ENCODE measurements at places on chromosomes 1 and 21. TPM values are rescaled to one million over a fixed set of nuclear protein-coding genes. Genes with fewer than 3 reads are reported as not detected.

DNA sequence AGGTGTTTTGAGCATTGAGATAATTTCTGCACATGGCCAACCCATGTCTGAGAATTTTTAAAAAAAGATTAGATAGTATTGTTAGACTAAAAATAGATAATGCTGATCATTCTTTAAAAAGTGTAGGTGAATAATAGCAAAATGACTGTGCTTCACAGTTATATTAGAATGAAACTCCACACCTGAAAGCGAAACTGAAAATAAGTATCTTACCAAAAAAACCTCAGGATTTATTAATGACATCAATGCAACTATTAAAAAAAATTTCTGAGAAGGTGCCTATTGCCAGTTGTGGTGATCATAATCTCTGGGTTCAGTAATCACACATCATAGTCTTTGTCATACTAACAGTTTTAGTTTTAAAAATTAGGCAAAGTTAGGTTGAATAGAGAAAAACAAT lies 36.5 kb downstream of the PLA2G4A start:
- no peak for DNase-seq

- no peak for DNase-seq
These were observed 3.1 kb upstream of the TINAGL1 start for GRCh38 chr1:31573261-31573660.

DNA sequence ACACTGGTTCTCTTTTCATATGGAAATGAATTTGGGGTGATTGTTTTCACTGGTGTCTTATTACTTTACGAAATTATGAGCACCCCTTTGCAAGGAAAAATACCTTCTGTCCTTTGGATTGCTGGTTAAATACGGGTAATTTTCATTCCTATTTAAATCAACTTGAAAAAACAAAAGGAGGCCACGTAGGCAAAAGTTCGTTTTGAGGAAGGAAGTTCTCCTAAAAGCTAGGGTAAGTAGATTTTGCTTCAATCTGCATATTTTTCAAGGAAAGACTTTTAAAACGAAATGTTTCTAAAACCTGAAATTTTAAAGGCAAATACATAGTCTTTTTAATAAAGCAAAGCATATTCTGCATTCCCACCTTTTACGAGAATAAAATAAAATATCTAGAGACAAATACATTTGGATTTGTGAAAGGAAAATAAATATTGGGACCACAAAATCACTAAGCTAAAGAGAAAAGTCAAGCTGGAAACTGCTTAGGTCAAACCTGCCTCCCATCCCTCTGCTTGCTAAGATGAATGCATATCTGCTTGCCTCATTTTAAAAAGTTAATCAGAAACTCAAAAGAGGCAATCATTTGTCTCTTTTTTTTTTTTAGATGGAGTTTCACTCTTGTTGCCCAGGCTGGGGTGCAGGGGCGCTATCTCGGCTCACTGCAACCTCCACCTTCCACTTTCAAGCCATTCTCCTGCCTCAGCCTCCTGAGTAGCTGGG lies 70.9 kb upstream of the ETS2 start:
- no peak for DNase-seq

GRCh38 chr1:156804572-156805243 lies 11.9 kb downstream of the SH2D2A start:
- no peak for DNase-seq

DNA sequence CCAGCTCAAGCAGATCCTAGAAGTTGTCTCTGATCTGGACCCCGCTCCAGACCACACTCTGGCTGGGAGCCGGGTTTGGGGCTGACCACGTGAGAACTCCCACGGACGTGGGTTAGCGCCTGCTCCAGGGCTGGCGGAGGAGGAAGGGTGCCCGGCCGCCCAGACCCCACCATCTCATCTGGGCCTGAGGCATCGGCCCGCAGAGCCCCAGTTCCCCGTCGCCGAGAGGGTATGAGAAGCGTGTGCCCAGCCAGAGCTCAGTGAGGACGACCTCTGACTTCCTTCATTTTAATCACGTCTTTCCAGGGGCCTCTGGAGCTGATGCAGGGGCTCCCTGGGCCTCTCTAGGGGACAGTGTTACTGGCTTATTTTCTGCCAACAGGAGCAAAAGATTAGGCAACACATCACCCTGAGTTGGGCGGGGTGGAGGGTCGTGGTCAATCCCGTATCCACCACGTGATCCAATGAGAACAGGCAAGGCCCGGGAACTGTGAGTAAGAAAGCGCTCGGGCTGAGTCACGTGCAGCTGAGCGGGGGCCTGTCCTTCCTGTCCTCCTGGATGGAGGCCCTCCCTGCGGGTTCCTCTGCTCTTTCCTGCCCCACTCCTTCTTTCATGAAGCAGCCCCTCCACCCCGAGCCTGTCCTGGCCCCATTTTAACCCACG lies 81.1 kb downstream of the SIK1 start:
- DNase-seq: no peak

- no peak for DNase-seq
These were observed 18.4 kb upstream of the IL10 start for GRCh38 chr1:206790502-206791250.

DNA sequence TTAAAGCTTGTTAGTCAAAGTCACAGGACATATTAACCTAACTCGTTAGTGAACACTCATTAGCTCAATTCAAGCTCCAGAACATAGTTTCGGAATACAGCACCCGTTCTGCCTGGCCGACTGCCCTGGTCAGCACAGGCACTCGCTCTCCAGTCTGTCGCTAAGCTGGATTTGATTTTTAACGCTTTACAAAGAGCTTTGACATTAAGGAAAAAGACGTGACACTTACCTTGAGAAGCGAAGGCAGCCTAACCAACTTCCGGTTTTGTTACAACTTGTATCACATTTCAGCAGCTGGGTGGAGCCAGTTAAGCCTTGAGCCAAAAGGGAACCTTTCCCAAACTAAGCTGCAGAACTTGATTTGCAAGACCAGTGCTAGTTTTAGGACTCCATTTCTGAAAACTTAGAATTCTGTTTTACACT lies at the start of gene FRRS1:
FRRS1 (minus strand) TSS at position 258 of the 423 bp plus-strand sequence. CDS start 17,867 bp downstream, outside the sequence.
- peak; percentile 83 for DNase-seq

- no peak for DNase-seq
These were observed 46.3 kb downstream of the SKI start for GRCh38 chr1:2274231-2274928.

- no peak for DNase-seq
These were observed 42.5 kb downstream of the UTP25 start for GRCh38 chr1:209870151-209870831.

- no peak for DNase-seq
These were observed 62.3 kb downstream of the OPTC start for GRCh38 chr1:203556047-203556851.

DNA sequence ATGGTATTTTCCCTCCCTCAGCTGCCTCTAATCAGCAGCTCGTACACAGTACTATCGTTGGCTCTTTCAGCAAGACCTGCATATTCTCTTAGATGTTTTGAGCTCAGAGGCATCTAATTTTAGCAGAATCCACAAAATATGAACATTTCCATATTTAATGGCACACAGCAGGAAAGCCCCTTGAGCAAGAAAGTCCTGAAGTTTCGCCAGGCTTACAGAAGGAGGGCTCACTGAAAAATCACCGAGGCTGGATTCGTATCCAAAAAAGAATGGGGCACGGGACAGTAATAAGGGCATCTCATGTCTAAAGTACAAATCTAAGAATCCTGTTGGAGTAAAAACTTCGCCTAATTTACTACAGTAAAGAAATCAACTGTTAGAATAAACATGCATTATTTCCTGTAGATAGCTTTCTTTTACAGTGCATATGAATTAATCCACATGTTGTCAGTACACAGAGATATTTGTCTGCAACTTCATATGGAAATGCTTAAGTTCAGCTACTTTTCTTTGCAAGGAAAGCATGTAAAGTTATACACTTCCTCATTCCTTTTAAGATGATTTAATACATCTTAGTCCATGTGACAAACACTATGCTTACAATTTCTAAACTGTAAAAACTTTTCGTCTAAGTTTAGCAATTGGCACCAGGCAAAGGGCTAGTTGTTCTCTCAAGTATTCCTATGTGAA lies 1205.3 kb upstream of the ADGRL4 start:
- DNase-seq: no peak

DNA sequence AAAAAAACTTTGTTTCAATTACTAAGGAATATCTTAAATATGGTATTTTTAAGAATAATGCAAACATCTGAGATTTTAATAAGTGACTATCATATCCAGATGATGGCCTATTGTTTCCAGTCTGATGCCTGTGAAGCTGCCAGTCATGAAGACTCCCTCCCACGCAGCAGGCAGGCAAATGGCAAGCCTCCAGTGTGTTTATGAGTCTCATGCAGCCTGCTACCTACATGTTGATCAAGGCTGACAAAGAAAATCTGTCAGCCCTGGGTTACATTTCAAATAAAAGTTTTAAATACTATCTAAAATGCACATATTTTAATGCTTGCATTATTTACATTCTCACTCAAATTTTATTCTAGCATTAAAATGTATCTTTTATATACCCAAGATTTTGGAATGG lies 137.6 kb upstream of the RNPC3 start:
- no peak for DNase-seq

Gene AHDC1
- 10.8 TPM for total RNA-seq

Gene TSPAN1
- 71.6 TPM for total RNA-seq

Gene CLDN14
- total RNA-seq: 5.1 TPM

Gene CSF3R
- total RNA-seq: not detected

Gene KRTAP21-2
- not detected for total RNA-seq

Gene HHIPL2
- not detected for total RNA-seq

Gene HSD3B1
- 0.07 TPM for total RNA-seq

Gene RAB3B
- total RNA-seq: 35.5 TPM

Gene GCSAML
- not detected for total RNA-seq

Data from epithelial cell of proximal tubule (primary cell).